ENCODE measurements at places on chromosomes 5 and 9. TPM values are rescaled to one million over a fixed set of nuclear protein-coding genes. Genes with fewer than 3 reads are reported as not detected.

Gene FAM153A
- 0.48 TPM for polyA plus RNA-seq

Gene SUSD3
- polyA plus RNA-seq, result 3.9 TPM

GRCh38 chr5:21185536-21185935 lies 1197.5 kb upstream of the CDH18 start:
- no peak for DNase-seq

Gene CYFIP2
- 168 TPM for polyA plus RNA-seq

Gene SLC28A3
- polyA plus RNA-seq, result not detected

DNA sequence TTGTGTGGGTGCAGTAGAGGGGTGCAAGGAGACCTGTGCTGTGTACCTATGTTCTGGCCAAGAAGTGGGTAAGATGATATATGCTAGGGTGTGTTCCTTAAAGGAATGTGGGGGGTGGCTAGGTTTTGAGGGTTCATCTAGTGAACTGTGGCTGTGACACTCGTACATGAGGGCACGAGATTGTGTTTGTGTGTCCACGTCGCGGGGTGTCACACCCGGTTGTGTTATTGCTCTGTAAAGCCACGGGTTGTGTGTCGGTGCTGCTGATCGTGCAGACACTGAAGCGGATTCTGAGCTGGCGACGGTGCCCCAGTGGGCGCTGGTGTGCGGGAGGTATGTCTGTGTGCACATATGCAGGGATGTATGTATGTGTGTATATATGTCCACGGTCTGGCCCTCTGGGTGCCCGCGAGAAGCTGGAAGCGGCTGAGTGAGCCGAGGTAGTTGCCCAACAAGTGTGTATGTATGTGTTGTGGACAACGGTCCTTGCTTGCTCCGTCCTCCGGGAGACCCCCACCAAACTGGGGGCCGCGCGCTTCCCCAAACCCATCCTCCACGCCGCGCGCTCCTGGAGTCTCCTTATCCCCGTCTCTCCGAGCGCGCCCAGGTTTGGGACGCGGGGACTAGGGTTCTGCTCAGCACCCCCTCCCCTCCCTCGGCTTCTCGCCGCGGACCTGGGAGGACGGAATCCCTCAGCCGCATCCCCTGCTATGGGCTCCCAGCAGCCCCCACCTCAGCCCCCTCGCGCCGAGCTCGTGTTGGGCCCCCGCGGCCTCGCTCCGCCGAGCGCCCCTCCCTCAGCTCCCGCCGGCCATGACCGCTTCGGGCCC lies 639 bp downstream of the PCDH1 start:
- peak; percentile 72 for DNase-seq

GRCh38 chr5:87418506-87418905 lies 5.8 kb upstream of the CCNH start:
- no peak for DNase-seq
